Renal pelvis (tissue), 12 donors: ENCODE measurements at places on chromosomes 7 and 10.

- DNase-seq, result no peak
These were observed 5.5 kb upstream of the OPN4 start for GRCh38 chr10:86648704-86649427.

GRCh38 chr7:36204044-36204663, 51.1 kb downstream of the EEPD1 start:
- no peak for DNase-seq

DNA sequence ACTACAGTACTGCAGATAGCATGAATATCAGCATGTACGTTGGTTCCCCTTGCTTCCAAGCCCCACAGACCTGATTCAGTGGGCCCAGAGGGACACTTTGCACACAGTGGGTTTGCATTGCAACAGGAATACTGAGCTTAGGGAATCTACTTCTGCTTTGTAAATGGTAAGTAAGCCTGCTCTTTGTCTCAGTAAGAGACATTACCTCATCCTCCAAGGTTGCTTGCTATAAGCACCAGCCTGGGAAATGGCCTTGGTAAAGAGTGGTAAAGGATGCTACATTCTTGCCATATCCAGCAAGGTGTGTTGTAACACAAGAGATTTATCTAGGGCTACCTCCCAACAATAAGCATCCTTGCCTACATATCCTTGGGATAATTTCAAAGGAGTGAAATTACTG, 730.5 kb downstream of the INHBA start:
- no peak for DNase-seq

DNA sequence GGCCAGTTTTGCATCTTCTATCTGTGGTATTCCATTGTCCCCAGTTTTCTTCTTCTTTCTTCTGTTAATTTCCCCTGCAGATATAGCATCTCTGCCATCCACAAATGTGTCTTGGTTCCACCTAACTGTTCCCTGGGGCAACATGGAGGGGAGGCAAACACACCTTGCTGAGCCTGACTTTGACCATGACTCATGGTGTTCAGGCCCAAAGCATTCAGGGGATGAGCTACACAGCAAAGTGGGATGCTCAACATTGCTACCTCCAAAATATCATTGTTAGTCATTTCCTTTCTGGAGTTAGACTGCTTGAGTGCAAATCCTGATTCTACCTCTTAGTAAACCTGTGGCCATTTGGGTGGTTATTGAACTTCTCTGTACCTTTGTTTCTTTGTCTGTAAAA, 542.7 kb downstream of the LRMDA start:
- no peak for DNase-seq

DNA sequence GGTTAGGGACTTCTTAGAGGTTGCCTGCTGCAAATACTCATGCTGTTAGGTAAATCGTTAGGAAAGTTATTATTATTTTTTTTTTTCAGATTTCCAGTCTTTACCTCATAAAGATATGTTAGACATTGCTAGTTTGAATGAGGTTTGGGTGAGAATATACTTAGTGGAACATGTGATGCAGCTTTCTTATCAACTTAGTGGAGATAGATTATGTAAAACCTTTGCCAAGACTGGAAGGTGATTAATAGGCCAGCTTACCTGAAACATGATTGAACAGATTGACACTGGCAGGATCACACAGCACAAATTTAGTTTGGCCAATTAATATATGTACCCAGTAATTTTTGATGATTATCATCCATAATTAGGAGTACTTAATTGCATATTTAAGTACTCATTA, 32.3 kb downstream of the ADD3 start:
- no peak for DNase-seq

DNA sequence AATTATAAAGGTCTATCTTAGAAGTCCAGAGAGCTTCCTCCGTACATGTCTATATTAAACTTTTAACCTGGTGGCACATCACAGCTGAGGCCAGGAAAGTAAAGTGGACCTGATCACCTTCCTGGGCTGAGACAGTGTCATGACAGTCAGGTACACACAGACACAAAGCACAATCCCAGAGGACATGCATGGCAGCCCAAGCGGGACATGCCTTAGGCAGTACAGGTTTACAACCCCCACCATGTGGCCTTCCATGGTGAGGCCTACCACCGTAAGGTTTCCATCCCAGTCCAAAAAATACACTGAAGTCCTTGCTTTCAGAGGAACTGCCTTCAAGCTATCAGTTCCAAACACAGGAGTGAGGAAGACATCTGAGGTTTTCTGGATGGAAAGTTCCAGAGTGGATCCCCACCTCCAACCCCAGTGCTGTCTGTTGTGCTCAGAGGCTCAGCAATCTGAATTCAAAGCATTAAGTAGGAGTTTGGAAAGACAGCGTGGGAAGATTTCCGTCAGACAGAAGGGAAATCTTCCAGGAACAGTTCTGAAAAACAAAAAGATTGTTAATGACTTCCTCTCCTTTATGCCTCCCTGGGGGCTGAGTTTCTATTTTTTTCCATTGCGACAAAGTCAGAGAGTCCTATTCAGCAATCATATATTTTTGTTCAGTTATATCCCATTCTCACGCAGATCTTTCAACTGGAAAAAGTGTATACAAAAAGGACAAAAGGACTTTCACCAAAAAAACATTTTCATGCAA, 20.1 kb downstream of the IFIT3 start:
- no peak for DNase-seq

GRCh38 chr7:96327429-96327828, 5.5 kb upstream of the SLC25A13 start:
- DNase-seq, result no peak

GRCh38 chr10:119602241-119603095, 5.7 kb upstream of the TIAL1 start:
- no peak for DNase-seq

DNA sequence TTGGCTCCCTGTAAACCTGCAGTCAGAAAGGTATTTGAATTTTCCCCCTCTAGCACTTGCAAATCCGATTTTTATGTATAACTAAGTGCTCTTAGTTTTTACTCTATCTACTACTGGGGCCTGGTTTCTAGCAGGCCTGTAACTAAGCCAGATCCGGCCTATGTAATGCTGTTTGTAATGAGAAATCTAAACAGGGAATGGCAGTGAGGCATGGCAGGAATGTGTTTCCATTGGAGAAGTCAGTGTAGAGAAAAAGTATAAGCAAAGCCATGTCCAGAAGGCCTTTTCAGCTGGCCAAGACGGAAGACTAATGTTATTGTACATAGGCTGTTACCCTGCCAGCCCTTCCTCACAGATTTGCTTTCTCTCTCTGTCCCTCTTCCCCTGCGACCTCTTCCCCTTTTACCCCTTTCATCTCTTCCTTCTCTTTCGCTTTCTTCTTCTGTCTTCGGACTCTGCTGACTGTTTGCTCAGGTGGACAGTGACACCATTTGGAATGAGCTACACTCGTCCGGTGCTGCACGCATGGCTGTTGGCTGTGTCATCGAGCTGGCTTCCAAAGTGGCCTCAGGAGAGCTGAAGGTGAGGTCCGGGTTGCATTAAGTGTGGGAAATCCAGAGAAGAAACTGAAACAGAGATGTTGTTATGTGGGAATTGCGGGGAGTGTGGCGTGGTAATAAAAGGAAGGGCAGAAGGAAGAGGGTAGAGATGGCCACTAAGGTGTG, 297.5 kb downstream of the HDAC9 start:
- DNase-seq, result peak; percentile 55

DNA sequence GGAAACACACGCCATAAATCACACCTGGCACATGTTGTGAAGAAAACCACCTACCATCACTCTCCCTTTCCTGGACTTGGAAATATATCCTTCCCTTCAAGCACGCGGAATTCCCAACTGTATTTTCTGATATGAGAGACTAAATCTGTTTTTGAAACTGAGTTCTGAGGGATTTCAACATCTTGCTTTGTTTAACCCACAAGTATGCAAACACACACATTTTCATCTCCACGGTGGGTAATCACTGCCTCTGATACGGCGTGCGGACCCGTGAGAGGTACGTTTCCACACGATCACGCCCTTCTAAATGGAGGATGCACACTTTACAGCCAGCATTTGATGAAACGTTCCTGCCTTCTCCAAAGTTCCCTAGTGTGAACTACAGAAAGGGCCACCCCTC, 83.4 kb downstream of the ZRANB1 start:
- DNase-seq, result no peak

DNA sequence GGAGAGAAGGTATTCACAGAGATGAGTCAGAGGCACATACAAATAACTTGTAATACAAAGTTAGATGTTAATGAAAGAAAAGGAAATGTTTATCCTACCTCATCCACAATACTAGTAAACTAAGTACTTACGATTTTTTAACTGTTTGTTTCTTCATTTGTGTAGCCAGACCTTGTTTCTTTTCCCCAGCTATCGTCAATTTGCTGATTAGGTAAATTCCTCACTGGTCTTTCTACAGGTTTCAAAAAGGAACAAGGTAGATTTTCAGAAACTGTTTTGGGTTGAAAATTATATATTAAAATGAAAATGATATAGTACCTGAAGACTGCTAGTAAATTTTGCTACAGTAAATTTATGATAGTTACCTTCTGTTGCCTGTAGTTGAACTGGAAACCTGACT, 56.6 kb downstream of the PON1 start:
- no peak for DNase-seq

GRCh38 chr10:129308953-129309564, 158.0 kb upstream of the MGMT start:
- DNase-seq, result no peak

- no peak for DNase-seq
These were observed 232.9 kb upstream of the NPY start for GRCh38 chr7:24050991-24051560.

DNA sequence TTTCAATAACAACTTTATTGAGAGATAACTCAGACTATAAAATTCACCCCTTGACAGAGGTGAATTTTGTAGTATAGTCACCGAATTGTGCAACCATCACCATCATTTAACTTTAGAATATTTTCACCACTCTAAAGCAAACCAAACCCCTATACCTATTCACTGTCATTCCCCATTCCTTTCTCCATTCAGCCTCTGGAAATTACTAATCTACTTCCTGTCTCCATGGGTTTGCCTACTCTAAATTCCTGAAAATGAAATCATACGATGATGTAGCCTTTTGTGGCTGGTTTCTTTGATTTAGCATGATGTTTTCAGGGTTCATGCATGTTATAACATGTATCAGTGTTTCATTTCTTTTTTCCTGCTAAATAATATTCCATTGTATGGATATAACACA, 15.6 kb upstream of the LMTK2 start:
- DNase-seq, result no peak

- DNase-seq, result no peak
These were observed 2.4 kb downstream of the CH25H start for GRCh38 chr10:89204621-89205185.

- DNase-seq, result no peak
These were observed 592 bp upstream of the ATP6V1F start for GRCh38 chr7:128861957-128862570.

DNA sequence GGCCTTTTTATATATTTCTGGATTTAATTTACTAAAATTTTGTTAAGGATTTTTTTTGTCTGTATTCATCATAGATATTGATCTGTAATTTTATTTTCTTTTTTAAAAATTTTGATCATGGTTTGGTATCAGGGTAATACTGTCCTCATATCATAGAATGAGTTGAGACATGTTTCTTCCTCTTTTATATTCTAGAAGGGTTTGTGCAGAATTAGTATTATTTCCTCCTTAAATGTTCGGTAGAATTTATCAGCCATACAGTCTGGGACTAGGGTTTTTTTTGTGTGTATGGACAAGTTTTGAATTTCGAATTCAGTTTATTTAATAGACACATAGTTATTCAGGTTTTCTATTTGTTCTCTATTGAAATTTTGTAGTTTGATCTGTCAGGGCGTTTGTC, 54.0 kb downstream of the SHOC2 start:
- DNase-seq, result no peak

GRCh38 chr7:17043012-17043877, 161.5 kb upstream of the AGR3 start:
- DNase-seq, result no peak

DNA sequence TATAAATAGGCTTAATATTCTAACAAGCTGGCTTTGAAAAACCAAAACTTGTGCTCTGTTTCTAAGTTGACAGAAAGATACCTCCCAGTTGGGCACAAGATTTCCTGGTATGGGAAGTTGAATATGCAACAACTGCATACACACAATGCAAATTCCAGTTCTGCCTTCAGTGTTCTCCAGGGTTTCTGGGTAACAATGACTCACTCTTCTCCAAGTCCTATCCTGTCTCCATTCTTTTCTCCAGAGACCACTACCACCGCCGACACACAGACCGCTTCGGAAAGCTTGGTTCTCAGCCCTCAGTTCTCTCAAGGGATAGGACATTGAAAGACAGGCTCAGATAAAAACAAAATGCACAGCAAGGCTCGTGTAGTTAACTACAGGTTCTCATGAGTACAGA, 12.2 kb downstream of the PDE1C start:
- DNase-seq, result no peak

- DNase-seq, result no peak
These were observed 12.3 kb downstream of the SFXN3 start for GRCh38 chr10:101043363-101043707.

- DNase-seq, result no peak
These were observed 206.8 kb upstream of the MTPN start for GRCh38 chr7:136183981-136184380.

GRCh38 chr7:105625986-105626385, 44.7 kb upstream of the EFCAB10 start:
- DNase-seq, result no peak

DNA sequence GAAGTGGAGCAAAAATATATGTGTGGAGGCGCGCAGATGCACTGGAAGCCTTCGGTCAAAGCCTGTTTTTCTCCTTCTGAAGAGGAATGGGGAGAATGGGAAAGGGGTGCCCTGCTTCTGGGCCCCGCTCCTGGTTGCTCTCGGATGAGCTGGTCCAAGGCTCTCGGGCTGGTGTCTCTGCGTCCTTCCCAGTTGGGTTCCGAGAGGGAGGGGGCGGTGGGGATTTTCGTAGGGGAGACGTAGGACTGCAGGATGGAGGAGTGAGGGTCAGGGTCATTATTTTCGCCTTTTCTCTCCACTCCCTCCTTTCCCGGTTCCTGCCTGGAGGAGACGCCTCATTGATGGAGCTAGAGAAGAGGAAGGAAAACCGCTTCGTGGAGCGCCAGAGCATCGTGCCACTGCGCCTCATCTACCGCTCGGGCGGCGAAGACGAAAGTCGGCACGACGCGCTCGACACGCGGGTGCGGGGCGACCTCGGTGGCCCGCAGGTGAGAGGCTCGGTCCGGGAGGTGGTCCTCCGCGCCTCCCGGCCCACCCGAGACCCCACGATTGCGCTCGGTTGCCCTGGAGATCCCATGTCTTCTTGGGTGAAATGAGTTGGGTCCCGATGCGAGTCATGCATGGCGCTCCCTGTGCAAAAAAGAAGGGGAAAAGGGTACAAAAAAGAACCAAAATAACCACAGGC, 790 bp downstream of the ADAM22 start:
- DNase-seq, result peak; percentile 23

DNA sequence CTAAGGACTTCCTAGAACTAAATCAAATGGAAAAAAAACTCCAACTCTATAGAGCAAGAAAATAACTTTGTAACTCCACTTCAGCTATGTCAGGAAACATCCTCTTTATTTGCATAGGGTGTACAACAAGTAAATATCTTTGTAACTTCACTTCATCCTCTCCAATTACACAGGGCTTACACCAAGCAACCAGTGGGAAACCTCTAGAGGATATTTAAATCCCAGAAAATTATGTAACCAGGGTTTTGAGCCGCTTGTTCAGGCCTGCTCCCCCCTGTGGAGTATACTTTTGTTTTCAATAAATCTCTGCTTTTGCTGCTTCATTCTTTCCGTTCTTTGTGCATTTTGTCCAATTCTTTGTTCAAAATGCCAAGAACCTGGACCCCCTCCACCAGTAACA, 22.2 kb downstream of the LIPJ start:
- DNase-seq, result no peak

- DNase-seq, result no peak
These were observed 88.9 kb upstream of the PAX2 start for GRCh38 chr10:100656454-100656853.
